ENCODE measurements at places on chromosomes 12 and 14. TPM values are rescaled to one million over a fixed set of nuclear protein-coding genes. Genes with fewer than 3 reads are reported as not detected.

The MUCL1 gene
- total RNA-seq, result not detected

The GYS2 gene
- not detected for total RNA-seq

The VRTN gene
- total RNA-seq, result 1.5 TPM

The PRKAB1 gene
- total RNA-seq, result 44.7 TPM

GRCh38 chr14:102442241-102443211 is 67.0 kb downstream of the ANKRD9 start:
- H3K36me3 ChIP-seq, result peaks cover 15% of the 10 kb centered on the region
- no peak overlapping the region for H3K27ac ChIP-seq
- DNase-seq, result no peak
- no peaks in the 10 kb centered on the region for H3K27me3 ChIP-seq
- no peak overlapping the region for H3K4me3 ChIP-seq

GRCh38 chr14:89340200-89341181 is 76.5 kb downstream of the FOXN3 start:
- peaks cover 95% of the 10 kb centered on the region for H3K27me3 ChIP-seq
- H3K4me3 ChIP-seq, result no peak overlapping the region
- peaks cover 12% of the 10 kb centered on the region for H3K36me3 ChIP-seq
- H3K4me1 ChIP-seq, result peaks cover 10% of the 10 kb centered on the region
- no peak overlapping the region for H3K27ac ChIP-seq

DNA sequence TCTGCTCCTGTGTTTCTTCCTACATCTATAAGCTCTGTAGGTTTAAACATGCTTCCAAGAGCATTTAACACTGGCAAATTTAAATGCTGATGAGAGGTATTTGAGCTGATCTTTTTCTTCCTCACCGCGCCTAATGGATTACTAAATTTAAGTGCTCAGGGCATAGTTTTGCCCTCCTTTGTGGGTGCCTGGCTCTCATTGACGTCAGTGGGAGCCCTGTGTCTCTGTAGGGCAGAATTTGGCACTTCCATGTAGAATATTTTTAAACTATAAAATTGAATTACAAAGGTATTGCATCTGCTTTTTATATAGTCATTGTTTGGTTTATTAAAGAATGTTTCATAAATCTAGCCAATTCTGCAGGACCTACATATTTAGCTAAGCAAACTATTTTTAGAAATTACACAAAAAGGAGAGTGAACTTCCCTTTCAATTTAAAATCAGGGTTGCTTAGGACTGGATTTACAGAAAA is 444.8 kb downstream of the AEBP2 start:
- no peak overlapping the region for H3K27ac ChIP-seq
- peaks cover 30% of the 10 kb centered on the region for H3K4me1 ChIP-seq
- peaks cover 8% of the 10 kb centered on the region for H3K36me3 ChIP-seq
- no peaks in the 10 kb centered on the region for H3K27me3 ChIP-seq

DNA sequence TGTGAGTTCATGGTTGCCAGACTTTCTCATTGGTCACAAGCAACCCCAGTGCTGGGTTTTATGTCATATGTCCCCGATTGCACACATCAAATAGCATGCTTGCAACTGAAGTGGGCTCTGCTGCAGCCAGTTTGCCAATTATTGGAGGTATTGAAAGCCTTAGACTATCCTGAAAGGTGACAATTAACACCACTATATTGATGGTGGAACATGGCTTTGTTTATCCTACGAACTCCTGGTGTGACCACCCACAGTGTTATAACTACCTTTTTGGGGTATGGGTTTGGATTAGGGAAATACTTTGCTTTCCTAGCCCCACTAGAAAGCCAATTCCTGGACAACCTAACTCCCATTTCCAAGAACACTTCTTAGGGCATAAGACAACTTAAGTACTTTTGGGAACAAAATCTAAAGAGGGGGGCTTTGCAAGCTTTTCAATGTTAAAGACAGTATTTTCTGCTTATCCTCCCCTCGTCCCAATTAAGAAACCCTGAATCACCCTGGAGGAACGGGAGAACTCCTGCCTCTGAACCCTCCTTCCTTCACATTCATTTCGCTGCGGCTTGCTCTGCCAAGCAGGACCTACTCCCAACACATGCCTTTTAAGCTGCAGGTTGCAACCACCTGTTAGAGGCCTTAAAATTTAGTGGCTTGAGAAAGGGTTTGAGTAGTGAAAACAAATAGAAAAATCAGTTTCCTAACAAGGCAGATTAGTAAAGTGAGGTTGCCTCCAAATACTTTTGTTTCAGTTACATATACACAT is 80.3 kb upstream of the RBM19 start:
- H3K36me3 ChIP-seq, result no peaks in the 10 kb centered on the region
- no peaks in the 10 kb centered on the region for H3K4me1 ChIP-seq
- DNase-seq, result no peak
- H3K4me3 ChIP-seq, result no peak overlapping the region
- no peak overlapping the region for H3K27ac ChIP-seq

DNA sequence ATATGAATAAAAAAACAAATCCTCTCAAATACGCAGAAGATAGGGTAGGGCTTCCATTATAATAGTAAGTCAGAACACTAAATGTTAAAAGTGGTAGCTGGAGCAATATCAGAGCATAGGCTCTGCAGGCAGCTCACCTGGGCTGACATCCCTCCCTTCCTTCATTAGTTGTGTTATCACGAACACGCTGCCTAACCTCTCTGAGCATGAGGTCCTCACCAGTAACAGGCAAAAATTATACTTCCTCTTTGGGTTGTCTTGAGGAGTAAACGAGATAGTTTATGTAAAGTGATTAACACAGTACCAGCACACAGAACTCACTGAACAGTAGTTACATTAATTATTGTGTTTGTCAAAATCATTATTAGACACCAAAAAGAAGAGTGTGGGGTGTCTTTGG is 154.3 kb downstream of the STXBP6 start:
- no peak overlapping the region for H3K4me3 ChIP-seq
- H3K4me1 ChIP-seq, result peaks cover 13% of the 10 kb centered on the region
- H3K36me3 ChIP-seq, result peaks cover 4% of the 10 kb centered on the region
- H3K27ac ChIP-seq, result no peak overlapping the region

DNA sequence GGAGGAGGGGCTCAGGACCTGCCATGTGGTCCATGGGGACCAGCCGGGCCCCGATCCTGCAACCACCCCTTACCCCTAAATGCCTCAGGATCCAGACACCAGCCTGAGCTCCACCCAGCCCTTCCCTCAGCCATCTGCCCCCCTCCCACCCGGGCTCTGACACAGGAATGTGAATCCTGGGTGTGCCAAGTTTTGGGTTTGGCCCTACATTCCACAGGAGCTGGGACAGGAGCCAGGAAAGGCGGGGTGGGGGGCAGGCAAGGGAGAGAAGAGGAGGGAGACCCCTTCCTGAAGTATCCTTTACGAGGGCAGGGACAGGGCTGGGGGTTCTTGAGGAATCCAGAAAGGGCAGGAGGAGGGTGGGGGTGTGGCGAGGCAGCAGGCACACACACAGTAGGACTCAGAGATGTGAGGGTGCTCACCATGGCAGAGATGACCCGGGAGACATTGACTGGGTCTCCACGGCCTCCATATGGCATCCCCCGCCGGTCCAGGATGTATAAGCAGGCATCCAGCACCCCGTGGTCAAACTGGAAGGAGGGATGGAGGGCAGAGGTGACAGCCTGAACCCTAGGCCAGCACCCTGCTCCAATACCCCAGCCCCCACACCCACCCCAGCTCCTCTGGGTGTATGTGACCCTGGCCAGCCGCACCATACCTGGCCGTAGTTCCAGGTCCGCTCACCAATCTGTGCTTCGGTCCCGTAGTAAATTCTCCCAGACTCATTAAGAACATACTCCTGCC is 3.5 kb downstream of the TGM1 start:
- H3K27me3 ChIP-seq, result no peaks in the 10 kb centered on the region
- no peaks in the 10 kb centered on the region for H3K36me3 ChIP-seq
- DNase-seq, result no peak
- H3K27ac ChIP-seq, result peak overlapping the region; percentile 16

GRCh38 chr14:44898551-44898950 is 63.2 kb downstream of the KLHL28 start:
- peaks cover 3% of the 10 kb centered on the region for H3K36me3 ChIP-seq
- H3K27me3 ChIP-seq, result no peaks in the 10 kb centered on the region
- H3K4me1 ChIP-seq, result peaks cover 7% of the 10 kb centered on the region
- DNase-seq, result no peak

GRCh38 chr12:68755536-68756243 is 9.7 kb downstream of the SLC35E3 start:
- no peak overlapping the region for H3K4me3 ChIP-seq
- H3K27ac ChIP-seq, result no peak overlapping the region
- H3K36me3 ChIP-seq, result peaks cover 31% of the 10 kb centered on the region
- no peaks in the 10 kb centered on the region for H3K4me1 ChIP-seq
- DNase-seq, result no peak

DNA sequence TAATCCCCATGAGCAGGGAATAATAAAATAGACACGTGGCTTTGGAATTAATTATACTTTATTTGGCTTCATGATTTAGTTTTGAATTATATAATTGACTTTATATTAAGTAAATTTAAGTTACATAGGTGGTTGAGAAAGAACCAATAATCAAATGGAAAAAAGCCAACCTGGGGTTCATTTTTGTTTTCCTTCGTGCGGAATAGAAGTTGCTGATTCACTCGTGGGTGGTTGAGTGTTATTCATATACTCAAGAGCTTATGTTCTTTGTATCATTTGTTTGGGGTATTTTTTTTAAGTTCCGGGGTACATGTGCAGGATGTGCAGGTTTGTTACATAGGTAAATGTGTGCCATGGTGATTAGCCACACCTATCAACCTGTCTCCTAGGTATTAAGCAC is 58.0 kb downstream of the ZNF664 start:
- H3K4me3 ChIP-seq, result no peak overlapping the region
- peaks cover 3% of the 10 kb centered on the region for H3K4me1 ChIP-seq
- no peak for DNase-seq

- H3K27ac ChIP-seq, result no peak overlapping the region
- H3K4me1 ChIP-seq, result no peaks in the 10 kb centered on the region
- peaks cover 35% of the 10 kb centered on the region for H3K27me3 ChIP-seq
- no peaks in the 10 kb centered on the region for H3K36me3 ChIP-seq
- no peak for DNase-seq
Observed at GRCh38 chr12:125283521-125283920, 218.3 kb downstream of the AACS start.

DNA sequence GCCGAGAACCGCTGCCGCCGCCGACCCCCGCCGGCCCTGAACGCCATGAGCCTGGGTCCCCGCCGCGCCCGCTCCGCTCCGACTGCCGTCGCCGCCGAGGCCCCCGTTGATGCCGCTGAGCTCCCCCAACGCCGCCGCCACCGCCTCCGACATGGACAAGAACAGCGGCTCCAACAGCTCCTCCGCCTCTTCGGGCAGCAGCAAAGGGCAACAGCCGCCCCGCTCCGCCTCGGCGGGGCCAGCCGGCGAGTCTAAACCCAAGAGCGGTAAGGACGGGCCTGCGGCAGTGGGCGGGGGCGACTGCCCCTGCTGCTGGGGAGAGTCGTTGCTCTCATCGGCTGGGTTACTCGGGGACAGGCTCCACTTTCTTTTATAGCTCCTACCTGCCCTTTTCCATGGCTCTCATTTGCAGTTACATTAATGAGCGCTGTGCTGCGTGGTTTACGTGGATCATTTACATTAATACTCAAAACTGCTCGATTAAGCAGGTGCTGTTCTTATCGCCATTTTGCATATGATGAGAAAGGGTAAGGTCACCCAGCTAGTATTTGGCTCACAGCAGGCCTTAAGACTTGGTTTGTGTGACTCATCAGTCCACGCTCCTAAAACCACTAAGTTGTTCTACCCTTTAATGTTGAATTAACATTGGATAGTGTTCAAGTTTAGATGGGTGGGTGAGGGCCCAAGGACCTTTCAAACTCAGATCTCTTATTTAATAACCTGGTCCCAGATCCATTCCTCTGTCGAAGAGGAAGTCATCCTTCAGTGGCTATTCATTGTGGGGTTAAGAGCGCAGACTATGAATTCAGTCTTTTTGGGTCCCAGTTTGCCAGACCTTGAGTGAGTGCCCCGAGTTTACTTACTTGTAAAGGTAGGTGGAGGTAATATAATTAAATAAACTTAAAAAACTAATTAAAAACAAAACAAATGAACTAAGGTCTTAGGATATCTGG is 823 bp downstream of the RNF10 start:
- H3K36me3 ChIP-seq, result peaks cover 9% of the 10 kb centered on the region
- no peaks in the 10 kb centered on the region for H3K27me3 ChIP-seq
- peak overlapping the region; percentile 95 for H3K4me3 ChIP-seq
- peak; percentile 29 for DNase-seq

DNA sequence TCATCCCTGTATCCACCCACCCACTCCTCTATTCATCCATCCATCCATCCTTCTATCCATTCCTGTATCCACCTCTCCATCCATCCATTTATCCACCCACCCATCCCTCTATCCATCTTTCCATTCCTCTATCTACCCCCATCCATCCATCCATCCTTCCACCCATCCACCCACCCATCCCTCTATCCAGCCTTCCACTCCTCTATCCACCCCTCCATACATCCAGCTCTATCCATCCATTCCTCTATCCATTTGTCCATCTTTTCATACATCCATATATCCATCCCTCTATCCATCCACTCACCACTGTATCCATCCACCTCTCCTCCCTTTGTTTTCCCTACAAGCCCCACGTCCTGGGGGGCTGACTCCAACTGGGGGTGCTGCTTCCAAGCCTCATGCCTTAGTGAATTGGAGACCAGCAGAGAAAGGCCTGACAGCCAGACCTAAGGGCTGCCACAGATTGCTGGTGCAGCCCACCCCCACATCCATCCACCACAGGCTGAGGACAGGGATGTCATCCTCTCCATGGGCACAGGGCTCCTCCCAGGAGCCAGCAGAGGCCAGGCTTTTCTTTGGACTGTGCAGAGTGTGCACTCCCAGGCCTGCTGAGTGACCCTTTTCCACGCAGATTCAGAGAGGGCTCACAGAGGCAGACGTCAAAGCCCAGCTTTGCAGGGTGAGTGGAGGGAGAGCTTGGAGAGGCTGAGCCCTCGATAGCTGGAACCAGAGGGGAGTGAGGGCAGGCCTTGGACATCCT is 18.9 kb upstream of the GPR132 start:
- no peak overlapping the region for H3K27ac ChIP-seq

- no peaks in the 10 kb centered on the region for H3K36me3 ChIP-seq
- no peaks in the 10 kb centered on the region for H3K4me1 ChIP-seq
- H3K4me3 ChIP-seq, result no peak overlapping the region
- no peak for DNase-seq
- no peak overlapping the region for H3K27ac ChIP-seq
Observed at GRCh38 chr14:93953263-93953662, 23.1 kb downstream of the ASB2 start.

GRCh38 chr14:103699901-103700752 is 15.1 kb downstream of the XRCC3 start:
- no peak for DNase-seq
- H3K27ac ChIP-seq, result peak overlapping the region; percentile 37
- no peaks in the 10 kb centered on the region for H3K27me3 ChIP-seq
- no peak overlapping the region for H3K4me3 ChIP-seq
- peaks cover 5% of the 10 kb centered on the region for H3K4me1 ChIP-seq
